ENCODE measurements at places on chromosomes 2 and 18.
A peak's percentile ranks its signal among the peaks of the same experiment; 100 is the strongest.

GRCh38 chr18:44624052-44624451 lies 56.6 kb upstream of the SETBP1 start:
- no peak for DNase-seq

DNA sequence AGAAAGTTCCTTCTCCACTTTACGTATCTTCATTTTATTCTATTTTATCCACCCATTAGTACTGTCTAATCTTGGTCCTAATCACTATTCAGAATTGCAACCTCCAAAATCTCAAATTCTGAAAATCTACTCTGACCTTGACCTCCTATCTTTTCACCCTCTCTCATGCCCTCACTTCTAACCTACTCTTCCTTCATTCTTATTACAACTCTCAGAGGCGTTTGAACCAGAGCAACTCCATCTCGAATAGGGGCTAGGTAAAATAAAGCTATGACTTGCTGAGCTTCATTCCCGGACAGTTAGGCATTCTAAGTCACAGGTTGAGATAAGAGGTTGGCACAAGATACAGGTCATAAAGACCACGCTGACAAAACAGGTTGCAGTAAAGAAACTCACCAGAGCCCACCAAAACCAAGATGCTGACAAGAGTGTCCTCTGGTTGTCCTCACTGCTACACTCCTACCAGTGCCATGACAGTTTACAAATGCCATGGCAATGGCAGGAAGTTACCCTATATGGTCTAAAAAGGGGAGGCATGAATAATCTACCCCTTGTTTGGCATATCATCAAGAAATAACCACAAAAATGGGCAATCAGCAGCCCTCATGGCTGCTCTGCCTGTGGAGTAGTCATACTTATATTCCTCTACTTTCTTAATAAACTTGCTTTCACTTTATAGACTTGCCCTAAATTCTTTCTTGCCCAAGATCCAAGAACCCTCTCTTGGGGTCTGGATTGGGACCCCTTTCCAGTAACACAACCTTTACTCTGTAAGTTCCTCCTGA lies 11.4 kb downstream of the CCDC88A start:
- DNase-seq = no peak

DNA sequence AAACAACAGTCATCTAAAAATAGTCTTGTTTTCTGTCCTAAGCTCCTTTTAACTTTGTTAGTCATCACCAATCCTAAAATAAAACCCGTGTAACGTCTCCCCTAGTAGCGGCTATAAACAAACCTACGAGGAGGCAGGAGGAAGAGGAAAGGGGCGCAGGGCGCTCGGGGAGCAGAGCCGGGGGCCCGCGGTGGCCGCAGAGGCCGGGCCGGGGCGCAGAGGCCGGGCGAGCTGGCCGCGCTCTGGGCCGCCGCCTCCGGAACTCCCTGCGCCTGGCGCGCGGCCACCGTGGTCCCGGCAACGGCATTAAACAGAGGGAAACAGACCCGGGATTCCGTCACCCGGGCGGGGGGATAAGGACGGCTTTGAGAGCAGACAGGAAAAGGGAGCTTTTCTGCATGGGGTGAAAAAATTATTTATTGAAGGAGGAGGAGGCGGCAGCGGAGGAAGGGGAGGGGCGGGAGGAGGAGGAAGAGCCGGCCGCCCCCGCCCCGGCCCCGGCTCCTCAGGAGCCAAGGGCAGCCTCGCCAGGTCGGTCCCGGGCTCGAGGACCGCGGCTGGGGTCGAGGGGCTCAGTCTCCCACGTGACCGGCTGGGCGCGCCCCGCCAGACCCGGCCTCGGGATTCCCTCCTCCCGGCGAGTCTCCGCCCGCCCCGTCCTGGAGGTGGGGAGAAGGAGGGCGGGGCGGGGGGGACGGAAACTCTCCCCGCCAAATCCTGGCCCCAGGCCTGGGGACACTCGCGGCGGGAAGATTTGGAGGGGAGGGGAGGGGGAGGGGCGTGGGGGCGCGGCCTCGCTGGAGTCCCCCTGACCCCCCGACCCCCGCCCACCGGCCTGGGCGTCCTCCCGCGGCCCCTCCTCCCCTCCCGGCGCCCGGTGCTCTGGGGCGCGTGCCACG lies 1.8 kb upstream of the NFATC1 start:
- DNase-seq = peak; percentile 52

DNA sequence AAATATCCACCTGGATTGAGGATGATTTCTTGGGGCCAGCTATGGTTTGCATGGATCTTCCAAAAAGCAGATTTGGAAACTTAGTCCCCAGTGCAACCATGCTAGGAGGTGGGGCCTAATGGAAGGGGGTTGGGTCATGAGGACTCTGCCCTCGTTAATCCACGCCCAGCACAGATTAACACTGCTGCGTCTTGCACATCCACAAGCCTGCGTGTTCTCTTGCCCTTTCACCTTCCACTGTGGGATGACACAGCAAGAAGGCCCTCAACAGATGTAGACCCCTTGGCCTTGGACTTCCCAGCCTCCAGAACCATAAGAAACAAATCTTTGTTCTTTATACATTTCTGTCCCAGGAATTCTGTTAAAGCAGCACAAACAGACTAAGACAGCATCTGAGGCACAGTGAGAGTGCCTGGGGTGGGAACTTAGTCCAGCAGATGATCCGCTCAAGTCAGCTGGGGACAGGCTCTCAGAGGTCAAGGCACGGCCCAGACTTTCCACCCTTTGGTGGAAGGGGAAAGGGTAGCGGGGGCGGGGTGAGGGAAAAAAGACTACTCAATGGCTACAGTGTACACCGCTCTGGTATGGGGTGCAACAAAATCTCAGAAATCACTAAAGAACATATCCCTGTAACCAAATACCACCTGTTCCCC lies 2.4 kb downstream of the RAB17 start:
- no peak for DNase-seq

- no peak for DNase-seq
Measured at GRCh38 chr2:103739921-103740320, 978.1 kb downstream of the TMEM182 start.

GRCh38 chr18:52850031-52850560 lies 510.1 kb downstream of the DCC start:
- DNase-seq = no peak

DNA sequence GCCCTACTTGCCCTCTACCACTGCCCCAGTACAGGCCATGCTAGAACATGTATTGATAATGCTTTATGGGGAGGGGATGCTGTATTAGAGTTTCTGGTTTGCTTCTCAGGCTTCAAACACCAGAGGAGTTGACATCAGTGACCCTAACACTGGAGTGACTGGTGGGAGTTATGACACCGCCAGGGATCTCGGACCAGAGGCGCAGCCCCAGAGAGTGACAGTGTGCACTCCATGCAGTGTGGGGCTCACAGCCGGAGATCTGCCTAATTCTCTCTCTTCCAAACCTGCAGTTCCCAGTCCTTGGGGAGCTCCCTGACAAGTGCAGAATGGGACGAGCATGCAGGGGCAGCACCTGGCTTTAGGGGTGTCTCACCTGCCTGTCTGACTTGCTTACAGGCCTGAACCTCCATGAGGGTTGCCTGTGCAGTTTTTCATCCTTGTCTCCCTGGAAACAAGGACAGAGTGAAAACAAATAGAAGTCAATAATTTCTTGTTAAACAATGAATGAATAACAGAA lies 244.9 kb upstream of the MYT1L start:
- DNase-seq = no peak

GRCh38 chr2:99299580-99299979 lies 1.4 kb downstream of the LYG1 start:
- no peak for DNase-seq

DNA sequence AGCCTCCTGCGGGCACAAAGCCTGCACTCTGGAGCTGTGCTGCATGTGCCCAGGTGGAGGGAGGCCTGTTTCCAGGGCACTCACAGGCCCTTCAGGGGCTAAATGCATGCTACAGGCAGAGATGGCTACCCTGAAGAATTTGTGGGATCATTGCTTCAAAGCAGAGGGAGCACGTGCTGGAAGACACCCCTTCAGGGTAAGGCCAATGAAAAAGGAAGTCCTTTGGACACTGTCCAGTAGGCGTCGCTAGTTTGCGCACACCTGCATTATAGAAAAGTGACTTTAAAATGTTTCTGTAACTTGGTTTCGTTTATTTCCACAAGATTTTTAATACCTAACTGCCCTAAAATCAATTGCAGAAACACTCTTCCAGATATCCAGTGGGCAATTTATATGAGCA lies 325.3 kb downstream of the ZNF516 start:
- DNase-seq = no peak

- no peak for DNase-seq
Measured at GRCh38 chr2:154375579-154375931, 322.9 kb upstream of the KCNJ3 start.

GRCh38 chr2:58991357-58991756 lies 750.2 kb upstream of the FANCL start:
- no peak for DNase-seq

DNA sequence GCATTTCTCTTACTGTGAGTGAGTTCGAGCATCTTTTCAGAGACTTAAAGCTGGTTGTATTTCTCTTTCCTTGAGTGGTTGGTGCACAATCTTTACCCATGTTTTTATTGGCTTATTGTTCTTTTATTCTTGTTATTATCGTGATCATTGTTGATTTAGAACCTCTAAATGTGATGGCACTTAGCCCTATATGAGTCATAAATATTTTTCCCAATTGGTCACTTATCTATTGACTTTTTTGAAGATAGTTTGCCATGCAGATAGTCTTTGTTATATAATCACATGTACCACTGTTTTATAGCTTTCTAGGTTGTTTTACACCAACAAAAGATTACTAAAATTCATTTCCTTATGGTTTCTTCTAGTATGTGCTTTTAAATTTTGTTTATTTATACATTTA lies 141.6 kb upstream of the MSH6 start:
- no peak for DNase-seq

DNA sequence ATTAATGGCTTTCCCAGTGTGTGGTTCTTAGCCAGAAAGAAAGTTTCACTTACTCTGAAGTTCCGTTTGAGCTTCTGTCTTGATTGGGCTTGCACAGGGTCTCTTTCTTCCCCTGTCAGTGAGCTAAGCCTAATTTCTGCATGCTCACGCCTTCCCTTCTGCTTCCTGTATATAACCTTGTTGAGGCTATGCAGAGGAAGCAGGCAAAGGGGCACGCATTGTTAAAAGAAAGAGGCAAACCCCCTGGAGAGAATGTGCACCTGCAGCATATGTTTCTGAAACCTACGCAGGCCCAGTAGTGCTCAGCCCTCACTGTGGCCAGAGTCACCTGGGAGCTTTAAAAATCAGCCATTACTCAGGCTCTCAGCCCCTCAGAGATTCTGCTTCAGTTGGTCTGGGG lies 14.5 kb upstream of the PLA2R1 start:
- DNase-seq = no peak

- DNase-seq = no peak
Measured at GRCh38 chr2:152606941-152607340, 110.3 kb downstream of the PRPF40A start.

GRCh38 chr2:184304006-184304405 lies 294.3 kb upstream of the ZNF804A start:
- DNase-seq = no peak

- DNase-seq = no peak
Measured at GRCh38 chr18:58069721-58070292, 25.8 kb downstream of the NEDD4L start.

DNA sequence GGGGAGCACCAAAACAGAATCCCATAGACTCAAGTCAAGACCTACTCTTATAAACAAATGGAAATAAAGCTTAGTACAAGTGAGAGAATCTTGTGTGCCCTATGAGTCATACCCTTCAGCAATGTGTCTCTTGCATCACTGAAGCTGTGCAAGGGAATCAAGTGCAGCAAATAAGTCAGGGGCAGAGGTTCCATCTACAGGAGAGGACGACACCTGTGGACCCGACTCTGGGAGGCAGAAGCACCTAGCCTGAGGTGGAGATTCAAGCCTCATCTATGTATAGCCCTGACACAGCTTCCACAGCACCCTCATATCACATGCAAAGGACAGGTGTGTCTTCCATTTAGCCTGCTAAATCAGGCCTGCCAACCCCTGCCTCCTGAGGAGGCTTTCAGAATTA lies 298.2 kb downstream of the CNTNAP5 start:
- DNase-seq = no peak

DNA sequence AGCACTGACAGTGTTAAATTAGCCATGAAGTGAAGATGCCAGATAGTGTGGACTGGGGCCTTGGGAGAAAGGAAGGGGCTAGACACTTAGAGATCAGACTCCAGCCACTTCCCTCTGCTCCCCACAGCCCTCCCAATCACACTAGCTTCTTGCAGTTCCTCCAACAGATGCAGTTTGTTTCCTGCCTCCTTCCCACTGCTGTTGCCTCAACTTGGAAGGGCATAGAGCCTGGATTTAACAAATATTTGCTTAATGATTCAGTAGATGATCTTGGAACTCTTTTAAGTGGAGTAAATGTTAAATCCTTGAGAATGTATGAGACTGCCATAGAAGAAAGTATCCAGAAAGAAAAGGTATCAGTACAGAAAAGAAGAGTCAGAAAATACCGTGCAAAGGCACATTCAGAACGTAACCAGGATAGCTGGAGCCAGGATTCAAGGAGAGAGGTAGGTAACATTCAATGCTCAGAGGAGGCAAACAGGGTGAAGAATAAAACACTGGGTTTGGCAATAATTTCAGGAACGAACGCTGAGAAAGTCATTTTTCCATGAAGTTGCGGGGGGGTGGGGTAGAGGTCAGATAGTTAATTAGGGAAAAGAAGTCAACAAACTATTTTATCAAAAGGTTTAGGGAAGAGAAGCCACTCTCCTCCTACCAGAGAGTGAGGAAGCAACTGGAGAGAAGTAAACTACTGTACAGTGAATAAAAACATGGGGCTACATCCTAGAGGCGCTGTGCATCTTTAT lies 1.3 kb upstream of the BZW1 start:
- DNase-seq = no peak

GRCh38 chr2:84427235-84428138 lies 31.6 kb downstream of the SUCLG1 start:
- no peak for DNase-seq

DNA sequence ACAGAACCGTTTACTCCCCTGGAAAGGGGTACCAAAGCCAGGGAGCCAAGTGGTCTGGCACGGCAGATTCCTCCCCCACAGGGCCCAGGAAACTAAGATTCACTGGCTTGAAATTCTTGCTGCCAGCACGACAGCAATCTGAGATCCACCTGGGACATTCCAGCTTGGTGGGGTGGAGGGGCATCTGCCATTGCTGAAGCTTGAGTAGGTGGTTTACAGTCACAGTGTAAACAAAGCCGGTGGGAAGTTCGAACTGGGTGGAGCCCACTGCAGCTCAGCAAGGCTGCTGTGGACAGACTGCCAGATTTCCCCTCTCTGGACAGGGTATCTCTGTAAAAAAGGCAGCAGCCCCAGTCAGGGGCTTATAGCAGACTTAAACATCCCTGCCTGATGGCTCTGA lies 901.7 kb upstream of the LRRTM1 start:
- no peak for DNase-seq
